CD4-positive, CD25-positive, alpha-beta regulatory T cell (primary cell): ENCODE measurements at places on chromosomes 4 and X.

DNA sequence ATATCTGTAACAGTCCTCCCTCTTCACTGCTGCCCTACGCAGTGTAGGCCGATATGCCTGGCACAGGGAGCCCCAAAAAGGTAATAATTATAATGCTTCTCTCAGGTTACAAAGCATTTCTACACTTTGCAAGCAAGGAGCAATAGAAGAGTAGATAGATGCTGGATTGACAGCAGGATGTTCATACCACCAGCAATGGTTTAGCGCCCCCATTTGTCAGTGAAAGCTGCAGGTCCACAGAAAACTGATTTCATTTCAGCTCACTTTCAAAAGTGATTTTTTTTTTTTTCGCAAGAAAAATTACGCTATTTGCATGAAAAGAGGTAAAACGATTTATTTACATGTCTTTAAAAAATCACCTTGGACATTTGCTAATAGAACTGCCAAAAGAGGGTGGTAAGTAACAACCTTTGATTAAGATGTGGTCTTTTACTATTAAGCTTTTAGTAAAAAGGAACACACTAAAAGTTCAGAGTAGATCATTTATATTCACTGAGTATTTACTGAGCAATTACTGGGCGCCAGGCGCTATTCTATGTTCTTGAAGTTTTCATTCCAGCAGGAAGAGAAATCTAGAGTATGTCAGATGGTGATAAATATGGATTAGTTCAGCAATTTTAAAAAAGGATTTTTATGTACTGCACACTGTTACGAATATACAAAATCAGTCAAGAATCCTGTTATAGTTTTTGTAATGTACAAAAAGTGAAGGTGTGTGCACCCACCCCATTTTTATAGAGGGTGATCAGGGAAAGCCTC lies 34.4 kb downstream of the HPF1 start:
- DNase-seq: peak; percentile 2

DNA sequence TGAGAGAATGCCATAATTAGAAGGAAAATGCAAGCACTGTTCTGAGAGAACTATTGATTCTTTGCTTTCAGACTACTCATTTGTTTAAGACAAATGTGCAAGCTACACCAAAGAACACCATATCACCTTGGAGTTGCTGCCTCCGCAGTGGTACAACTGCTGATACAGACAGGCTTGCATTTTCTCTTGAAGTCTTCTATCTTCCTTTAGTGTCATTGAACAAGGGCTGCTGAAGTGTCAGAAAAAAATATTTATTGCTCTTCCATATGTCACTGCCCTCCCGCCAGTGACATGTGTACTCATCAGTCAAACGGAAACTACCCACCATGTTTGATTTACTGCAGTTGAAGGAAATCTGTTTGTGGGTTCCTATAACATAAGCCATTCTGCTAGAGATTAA lies 318.3 kb upstream of the MAGEB18 start:
- no peak for DNase-seq

DNA sequence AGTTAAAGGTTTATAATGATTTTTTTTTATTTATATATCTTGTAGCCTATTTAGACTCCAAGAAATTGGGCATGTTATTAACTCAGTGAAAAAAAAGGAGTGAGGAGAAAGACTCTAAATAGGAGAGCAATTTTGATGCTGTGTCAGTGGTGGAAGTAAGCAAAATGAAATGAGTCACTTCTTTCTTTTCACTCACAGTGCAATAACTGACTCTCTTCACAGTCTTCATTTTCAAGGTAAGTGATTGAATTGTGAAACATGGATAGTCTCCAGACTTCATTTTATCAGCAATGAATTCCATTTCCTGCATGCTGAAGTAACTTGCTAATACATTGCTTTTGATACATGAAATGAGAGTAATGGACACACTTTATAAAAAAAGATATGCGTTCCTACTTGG lies 2271.5 kb downstream of the PCDH7 start:
- no peak for DNase-seq

GRCh38 chr4:92651536-92651935 lies 347.8 kb downstream of the GRID2 start:
- DNase-seq: no peak

- no peak for DNase-seq
Measured at GRCh38 chrX:10526451-10526850, 93.9 kb downstream of the MID1 start.

DNA sequence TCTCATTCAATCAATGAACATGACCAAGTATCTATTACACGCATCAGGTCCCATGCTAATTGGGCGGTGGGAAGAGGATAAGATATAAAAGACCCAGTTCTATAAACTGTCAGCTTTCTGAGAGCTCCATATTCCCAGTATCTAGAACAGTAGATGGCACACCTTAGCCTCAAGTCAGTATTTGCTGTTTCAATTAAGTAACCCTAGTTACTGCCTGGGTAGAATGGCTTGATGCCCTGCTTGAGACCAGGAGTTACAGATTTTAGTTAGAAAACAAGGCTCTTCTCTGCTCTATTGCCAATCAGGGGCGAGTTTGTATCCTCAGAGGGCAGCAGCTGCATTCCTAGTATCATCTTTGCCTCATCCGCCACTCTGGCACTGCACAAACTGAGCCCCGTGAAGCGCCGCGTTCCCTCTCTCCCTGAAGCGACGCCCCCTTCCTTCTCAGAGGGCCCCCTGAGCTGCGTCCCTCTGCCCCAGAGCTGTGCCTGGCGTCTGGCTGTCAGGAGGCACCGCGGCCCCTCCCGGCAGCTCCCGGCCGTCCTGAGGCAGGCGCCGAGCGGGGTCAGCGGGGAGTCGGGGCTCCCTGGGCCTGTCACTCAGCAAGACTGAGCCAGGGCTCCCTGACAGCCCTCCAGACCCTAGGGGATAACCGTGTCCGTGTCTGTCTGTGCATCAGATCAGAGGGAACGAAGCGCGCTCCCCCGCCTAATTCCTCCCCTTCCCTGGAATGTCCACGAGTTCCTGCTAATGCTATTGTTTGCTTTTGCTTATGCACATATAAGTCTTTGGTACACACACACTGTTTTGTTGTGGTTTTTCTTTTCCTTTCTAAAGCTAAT lies 212.4 kb upstream of the TTC29 start:
- DNase-seq: no peak

DNA sequence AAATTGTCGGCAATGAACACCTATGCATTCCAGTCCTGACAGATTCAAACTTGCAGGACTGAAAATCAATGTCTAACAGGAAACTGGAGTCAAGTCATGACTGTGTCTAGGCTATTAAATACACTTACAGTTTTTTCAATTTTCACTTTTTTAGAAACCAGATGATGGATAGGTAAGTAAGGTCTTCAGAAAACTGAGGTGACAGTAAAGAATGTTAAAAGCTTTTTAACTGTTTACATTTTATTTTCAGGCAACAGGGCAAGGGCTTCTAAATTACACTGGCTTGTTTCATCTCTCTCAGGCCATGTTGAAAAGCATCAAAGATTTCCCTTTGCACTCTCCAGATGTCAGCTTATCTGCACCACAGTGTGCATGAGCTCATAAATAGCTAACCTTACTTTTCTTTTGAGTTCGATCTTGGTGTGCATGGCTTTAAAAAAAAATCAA lies 65.2 kb downstream of the SEC24D start:
- no peak for DNase-seq

DNA sequence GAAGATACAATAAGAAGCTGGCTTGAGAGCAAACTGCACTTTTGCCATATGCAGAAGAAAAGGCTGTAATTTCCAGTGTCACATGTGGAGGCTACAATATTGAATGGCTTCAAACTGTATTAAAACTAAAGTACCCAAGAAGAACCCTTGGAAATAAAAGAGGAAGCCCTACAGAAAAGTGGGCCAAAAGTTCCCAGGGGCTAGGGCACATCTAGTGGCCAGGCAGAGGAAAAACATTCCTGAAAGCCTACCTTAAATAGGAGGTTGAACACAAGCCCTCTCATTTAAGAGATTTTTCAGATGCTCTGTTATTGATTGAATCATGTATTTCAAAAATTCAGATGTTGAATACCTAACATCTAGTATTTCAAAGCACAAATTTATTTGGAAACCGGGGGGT lies 40.6 kb upstream of the PRDX4 start:
- DNase-seq: no peak

- no peak for DNase-seq
Measured at GRCh38 chr4:23934915-23935314, 45.1 kb upstream of the PPARGC1A start.

DNA sequence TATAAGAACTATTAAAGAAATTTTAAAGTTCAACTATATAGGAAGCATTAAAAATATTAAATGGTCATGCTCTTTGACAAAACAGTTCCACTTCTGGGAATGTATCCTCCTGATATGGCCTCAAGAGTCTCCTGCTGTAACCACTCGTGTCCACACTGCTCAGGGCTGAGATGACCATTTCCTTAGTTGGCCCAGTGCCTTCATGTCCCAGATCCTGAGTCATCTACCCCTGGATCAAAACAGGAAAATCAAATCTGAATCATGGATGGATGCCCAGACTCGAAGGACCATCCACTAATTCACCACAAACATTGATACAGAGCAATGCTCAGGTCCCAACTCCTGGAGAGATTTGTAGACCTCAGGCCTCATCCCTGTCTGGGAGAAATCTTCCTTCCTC lies 44.7 kb downstream of the GPRASP3 start:
- DNase-seq: no peak

- DNase-seq: peak; percentile 52
Measured at GRCh38 chr4:153651587-153651986, 32.5 kb upstream of the TLR2 start.

GRCh38 chr4:137454767-137455166 lies 77.5 kb downstream of the PCDH18 start:
- no peak for DNase-seq

- DNase-seq: no peak
Measured at GRCh38 chr4:149896432-149896831, 80.8 kb upstream of the IQCM start.

- DNase-seq: no peak
Measured at GRCh38 chr4:41176340-41176739, 38.0 kb downstream of the APBB2 start.

DNA sequence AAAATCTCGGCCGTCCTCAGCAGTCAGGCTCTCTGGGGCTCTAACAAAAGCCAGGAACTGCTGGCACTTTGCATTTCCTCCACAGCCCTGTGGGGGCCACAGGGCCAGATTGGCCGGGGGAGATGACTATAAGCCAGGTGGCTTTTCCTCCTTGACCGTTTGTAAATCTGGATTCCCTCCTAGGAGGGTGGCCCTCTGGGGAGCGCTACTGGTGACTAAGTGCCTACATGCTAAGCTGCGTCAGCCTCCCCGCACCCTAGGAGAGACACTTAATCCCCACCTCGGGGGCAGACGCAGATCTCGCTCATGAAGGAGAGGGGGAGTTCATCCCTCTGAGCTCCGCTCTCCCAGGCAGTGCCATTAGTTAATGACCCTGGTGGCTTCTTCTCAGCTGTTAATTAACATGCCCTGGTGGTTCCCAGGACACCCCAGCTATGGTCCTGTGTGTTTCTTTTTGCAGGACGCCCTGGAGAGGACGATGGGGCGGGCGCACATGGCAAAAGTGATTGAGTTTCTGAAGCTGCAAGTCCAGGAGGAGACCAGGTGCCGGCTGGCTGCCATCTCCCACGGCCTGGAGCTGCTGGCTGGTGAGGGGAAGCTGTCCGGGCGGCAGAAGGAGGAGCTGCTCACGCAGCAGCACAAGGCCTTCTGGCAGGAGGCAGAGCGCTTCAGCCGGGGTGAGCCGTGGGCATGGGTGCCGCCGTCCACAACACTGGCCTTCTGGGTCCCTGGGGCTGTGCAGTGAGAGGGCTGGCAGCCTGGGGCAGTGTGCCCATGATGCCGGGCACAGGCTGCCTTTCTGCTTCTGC lies 41.6 kb downstream of the EVC start:
- no peak for DNase-seq

- DNase-seq: no peak
Measured at GRCh38 chr4:79408063-79408462, at the start of gene GK2. Gene GK2 (minus strand): TSS chr4:79408228. CDS start chr4:79408200, 28 bp downstream.

- no peak for DNase-seq
Measured at GRCh38 chr4:26596843-26597242, 13.0 kb downstream of the TBC1D19 start.

DNA sequence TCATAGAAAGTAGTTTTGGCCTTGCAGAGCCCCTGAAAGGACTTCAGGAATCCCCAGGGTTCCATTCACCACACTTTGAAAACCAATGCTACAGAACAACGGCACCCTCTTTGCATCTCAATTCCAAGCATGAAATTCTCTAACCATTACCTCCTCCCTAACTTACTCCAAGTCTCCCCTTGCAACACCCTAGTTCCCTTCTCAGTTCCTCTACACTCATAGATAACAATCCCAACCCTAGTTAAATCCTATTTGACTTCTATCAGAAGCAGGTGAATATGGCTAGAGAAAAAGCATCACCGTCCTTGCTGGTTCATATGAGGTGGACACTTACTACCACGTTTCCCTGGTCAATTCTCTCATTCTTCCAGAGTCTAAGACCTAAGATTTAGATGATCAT lies 2.4 kb downstream of the RCHY1 start:
- DNase-seq: no peak

- no peak for DNase-seq
Measured at GRCh38 chrX:43005561-43005960, 227.6 kb upstream of the PPP1R2C start.

DNA sequence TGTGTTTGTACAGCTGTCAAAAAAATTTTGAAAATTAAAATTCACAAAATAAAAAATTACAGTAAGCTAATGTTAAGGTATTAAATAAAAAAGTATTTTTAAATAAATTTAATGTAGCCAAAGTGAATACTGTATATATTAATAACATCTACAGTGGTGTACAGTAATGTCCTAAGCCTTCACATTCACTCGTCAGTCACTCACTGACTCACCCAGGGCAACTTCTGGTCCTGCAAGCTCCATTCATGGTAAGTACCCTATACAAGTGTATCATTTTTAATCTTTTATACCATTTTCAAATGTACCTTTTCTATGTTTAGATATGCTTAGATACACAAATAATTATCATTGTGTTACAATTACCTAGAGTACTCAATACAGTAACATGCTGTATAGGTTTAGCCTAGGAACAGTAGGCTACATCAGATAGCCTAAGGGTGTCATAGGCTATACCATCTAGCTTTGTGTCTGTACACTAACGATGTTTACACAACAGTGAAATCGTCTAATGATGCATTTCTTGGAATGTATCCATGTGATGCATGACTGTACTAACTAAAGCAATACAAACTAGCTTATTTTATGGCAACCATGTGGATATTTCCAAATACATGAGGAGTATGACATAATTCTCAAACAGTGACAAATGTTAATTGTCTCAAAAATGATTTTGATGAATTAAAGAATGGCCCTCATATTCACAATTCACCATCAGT lies 13.7 kb downstream of the DDX60 start:
- DNase-seq: no peak

- no peak for DNase-seq
Measured at GRCh38 chr4:1866189-1866661, 5.0 kb upstream of the NSD2 start.
